ENCODE measurements at places on chromosomes 11 and 22. TPM values are rescaled to one million over a fixed set of nuclear protein-coding genes. Genes with fewer than 3 reads are reported as not detected.

INPP5J gene
- polyA plus RNA-seq, result not detected

MPZL2 gene
- 1.5 TPM for polyA plus RNA-seq

CLTCL1 gene
- 0.37 TPM for polyA plus RNA-seq

OSBP2 gene
- polyA plus RNA-seq, result 2.4 TPM

DAGLA gene
- polyA plus RNA-seq, result not detected

YAP1 gene
- not detected for polyA plus RNA-seq

TUBA8 gene
- 2.2 TPM for polyA plus RNA-seq
